ENCODE measurements at places on chromosomes 7 and 10.

DNA sequence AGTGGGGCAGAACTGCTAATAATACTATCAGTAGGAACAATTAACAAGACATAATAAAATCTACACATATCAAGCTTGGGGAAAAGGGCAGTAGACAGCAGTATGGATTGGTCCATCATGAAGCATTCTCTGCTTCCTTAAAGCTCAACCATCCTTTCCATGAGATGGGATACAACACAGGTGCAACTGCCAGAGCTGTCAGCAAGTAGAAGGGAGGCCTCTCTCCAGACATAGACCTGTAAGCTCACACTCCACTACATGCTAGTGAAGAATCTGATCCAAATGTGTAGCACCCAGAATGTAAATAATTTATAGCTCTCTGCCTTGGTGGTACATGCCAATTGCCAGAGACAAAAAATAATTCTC, 41.5 kb upstream of the ANAPC16 start:
- DNase-seq: no peak

DNA sequence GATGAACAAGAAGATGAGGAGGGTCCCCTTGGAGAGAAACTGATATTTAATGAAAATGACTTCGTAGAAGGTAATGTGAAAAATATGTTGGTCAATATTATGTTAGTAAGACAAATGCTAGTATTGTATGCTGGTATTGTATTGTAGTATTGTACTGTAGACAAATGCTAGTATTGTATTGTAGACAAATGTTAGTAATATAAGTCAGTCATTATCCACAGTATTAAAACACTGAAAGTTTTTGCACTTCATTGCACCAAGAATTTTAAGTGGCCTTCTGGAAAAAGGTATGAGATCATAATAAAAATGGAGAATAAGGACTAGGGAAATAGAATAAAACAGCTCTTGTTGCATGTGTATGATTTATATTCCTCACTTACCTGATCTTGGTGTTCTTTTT, 17.5 kb downstream of the CSGALNACT2 start:
- no peak for DNase-seq

DNA sequence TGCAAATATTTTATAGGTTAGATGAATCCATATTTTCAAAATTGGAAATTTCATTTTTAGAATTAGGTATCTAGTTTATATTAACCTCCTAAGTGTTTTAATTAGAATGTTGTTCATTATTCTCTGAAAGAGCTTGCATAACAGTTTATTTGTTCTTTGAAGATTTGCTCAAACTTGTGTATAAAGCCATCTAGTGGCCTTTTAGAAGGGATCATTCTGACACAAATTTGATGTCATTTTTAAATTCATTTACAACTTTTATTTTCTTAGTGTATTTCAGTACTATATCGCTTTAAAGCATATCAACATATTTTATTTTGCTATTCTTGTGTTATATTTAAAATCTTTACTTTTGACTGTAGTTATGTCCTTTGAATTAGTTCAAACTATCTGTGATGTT, 527.0 kb upstream of the NRG3 start:
- no peak for DNase-seq

GRCh38 chr7:132565885-132566284, 10.4 kb downstream of the PLXNA4 start:
- no peak for DNase-seq

DNA sequence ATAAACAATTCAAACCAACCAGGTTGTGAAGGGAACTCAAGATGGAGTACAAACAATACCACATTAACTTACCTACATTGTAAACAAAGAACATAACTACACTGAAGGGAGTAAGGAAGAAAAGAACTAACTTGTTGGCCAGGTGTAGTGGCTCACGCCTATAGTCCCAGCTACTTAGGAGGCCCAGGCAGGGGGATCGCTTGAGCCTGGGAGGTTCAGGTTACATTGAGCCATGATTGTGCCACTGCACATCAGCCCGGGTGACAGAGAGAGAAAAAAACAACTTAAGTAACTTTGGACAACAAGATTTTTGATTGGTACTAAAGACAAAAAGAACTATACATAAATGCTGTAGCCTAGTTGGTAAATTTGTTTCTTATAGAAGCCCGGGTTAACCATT, 68.8 kb downstream of the TRIL start:
- DNase-seq: no peak

DNA sequence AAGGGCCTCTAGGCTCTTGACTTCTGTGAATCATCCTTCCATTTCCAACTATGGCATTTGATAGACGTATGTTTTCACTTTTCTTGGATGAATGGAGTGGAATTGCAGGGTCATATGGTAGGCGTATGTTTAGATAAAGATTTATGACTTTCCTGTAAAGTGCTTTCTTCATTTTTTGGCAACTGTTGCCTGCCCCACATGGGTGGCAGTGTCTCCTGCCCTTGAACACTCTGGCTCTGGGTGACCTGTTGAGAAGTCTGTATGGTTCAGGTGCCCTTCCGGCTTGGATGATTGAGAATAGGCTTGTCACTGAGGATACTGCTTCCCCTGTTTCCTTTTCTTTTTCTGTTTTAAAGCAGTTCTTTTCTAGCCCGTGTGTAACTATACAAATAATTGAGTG, 23.1 kb downstream of the RET start:
- DNase-seq: no peak
